CD14-positive monocyte (primary cell): ENCODE measurements at places on chromosomes 6 and 20.

GRCh38 chr6:105384004-105384403 is 18.9 kb downstream of the PREP start:
- DNase-seq, result no peak

- DNase-seq, result no peak
These were observed 28.1 kb upstream of the ADTRP start for GRCh38 chr6:11806561-11807317.

GRCh38 chr6:119879731-119880130 is 530.2 kb upstream of the MAN1A1 start:
- DNase-seq, result no peak

GRCh38 chr6:11093376-11093625 is 333 bp upstream of the SMIM13 start:
- no peak for DNase-seq

GRCh38 chr20:37903317-37904007 is 535 bp downstream of the VSTM2L start:
- DNase-seq, result no peak

DNA sequence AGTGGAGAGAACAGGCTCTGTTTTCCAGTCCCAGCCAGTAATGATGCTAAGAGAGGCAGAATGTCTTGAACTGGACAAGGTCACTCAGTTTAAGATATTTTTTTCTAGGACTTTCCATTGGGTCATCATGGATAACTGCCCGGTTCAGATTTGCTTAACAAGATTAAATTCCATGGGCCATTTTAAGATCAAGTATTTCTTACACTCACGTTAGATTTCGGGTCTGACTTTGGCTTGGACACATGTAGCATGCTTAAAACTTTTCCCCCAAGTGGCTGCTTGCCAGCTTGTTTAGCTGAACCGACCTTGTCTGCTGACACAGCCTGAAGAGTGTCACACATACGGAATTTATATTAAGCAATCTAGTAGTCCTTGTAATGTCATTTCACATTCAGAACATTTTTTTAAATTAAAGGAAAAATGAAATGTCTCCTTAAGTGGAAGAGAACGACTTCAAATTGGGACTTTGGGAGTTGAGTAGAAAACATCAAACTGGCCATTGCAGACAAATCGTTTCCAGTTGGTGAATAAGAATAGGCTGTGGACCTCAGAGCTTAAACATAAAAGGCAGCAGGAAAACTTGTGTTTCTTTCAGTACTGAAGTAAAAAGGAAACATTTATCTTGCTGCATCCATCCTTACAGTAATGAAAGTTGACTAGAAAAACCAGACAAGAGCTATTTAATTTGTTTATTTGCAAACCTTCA is 29.0 kb downstream of the ARMC2 start:
- no peak for DNase-seq

DNA sequence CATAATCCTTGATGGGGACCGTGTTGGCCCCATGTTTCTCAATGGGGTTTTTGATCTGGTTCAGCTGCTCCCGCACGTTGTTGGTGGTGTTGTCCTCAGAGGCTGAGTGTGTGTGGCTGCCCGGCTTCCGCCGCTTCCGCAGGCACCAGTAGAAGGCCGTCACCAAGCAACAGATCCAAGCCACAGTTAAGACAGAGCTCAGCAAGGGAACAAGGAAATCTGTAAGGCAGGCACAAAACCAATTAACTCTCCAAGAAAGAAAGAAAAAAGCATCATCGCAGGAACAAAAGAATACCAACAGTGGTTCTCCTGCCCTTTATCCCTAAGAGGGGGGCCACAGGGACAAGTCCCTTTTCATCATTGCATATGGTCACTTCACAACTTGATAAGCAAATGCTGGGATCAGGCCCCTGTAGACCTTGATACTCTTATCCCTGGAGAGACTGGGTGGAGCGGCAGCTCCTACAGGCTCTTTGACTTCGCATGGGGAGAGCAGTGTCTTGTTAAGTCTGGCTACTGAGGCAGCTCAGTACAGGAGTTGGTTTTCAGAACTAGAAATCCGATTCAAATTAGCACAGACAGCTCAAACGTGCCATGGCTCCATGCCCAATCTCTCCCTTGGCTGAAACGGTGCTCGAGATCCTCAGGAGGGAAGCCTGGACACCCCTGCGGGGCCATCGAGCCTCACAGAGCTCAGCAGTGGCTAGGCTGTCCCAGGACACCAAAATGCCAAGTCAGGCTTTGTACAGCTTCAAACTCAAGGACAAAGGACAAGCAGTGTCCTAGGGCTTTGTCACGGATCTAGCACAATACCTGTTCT is 33.9 kb downstream of the JAG1 start:
- no peak for DNase-seq

- no peak for DNase-seq
These were observed 73.6 kb downstream of the NDUFAF5 start for GRCh38 chr20:13858439-13858838.

DNA sequence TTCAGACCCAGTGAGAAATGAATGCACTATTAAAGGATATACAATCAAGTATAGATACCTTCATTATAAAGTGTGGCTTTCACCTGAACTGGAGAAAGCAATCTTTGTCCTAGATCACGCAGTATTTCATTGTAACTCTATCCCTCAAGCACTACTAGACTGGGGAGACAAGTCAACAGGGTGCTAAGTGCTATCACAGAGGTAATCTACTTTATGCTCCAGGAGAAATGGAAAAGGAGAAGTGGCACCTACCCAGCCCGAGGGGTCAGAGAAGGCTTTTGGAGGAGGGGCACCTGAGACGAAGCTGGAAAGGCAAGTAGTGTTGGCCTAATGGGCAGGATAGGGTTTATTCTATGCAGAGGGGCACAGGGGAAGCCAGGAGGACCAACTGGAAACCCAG is 17.1 kb downstream of the ZHX3 start:
- no peak for DNase-seq

GRCh38 chr20:62482146-62482809 is 6.5 kb upstream of the GATA5 start:
- DNase-seq, result no peak

DNA sequence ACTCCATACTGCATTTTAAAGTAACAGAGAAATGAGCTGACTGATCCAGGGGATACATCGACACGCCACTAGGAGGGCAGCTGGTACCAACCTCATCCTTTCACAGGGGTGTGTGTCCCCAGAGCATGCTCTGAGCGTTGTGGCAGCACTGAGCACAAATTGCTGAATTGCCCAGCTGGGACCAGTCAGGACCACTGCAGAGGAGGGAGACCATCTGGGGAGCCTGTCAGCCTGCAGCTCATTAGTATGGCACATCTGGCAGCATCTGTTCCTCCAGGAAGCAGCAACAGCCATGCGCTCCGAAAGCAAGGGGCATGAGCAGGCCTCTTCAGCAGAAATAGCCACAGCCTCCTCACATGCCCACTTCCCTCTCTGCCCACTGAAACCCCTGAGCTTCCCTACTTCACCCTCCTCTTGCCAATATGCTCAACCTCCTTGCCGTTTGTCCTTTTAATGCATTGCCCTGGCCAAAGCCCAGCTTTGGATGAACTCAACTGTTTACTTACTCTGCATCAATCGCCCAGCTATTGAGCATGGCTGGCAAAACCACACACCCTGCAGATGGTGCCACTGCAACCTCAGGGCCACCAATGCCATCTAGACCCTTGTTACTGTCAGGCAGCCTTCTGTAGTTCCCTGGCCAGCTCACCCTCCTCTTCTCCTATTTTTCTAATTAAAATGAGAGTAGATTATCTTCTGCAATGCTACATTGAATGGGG is 77.6 kb upstream of the NEDD9 start:
- no peak for DNase-seq

DNA sequence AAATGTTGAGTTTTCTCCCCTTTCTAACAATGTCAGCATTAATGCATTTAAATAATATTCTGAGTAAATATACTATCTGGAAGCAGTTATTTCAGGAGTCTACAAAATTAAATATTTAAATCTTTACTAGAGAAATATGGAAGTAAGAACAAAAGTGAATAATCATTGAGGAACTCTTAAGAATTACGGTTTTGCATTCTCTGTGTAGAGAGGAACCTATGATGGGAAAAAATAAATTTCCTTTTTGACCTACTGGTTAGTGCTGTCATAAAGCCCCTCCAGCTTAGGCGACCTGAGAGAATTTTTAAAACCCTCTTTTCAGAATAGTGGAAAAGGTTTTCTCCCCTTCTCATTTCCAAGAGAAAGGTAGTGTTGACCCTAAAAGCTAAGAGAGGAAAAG is 64.8 kb downstream of the ATXN1 start:
- no peak for DNase-seq

DNA sequence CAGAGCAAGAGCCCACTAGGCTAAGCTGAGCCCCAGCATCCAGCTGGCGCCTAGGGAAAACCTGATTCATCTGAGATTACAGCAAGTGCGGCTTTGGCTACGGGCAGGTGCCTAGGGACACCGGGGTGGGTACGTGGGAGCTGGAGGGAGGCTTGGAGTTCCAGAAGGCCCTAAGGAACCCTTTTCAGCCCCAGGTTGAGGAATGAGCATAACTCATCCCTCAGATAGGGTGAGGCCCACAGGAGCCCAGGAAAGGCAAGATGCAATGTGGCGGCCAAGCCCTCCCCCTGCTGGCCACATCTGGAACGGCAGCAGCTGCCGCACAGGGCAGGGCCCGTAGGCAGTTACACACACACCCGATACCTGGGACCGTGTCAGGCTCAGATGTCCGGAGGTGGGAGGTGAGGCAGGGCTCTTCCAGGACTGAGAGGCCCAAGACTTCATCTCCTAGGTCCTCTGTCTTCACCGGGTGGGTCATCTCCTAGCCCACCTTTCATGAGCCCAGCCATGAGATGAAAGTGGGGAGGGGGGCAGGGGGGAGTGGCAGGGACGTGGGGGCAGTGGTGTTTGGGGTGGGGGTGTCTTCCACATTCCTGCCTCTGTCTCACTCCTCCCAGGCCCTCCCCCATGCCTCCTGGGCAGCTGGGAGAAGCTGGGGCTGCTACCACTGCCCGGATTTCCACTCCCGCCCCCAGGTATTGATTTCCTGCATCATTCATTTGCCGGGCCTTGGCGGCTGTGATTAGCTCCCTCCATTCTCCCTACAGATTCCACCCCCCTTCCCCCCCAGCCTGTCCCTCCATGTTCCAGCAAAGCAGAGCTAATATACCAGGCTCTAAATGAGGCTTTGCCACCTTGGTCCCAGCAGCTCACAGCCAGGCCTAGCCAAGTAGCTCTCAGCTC is 5.5 kb downstream of the MDGA1 start:
- DNase-seq, result peak; percentile 48

GRCh38 chr6:13140980-13141379 is 187.4 kb downstream of the TBC1D7 start:
- DNase-seq, result no peak

GRCh38 chr20:3082955-3083952 is 1.3 kb downstream of the AVP start:
- DNase-seq, result no peak

DNA sequence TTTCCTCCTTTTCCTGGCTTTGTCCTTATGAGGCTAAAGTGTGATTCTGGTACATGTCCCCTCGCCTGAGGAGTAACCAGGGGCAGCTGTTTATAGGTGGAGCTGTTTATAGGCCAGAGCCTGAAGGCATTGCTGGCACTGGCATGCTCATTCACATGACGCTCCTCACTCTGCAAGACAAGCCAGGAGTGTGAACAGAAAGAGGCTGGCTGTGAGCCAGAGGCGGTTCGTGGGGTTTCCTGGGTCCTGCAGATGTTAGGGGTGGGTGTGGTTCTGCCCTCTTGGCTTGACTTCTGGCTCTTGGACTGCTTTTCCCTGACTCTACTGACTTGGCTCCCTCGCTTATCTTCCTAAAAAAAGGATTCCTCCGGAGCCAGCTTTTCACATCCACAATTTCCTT is 12.8 kb upstream of the MDFI start:
- DNase-seq, result no peak

DNA sequence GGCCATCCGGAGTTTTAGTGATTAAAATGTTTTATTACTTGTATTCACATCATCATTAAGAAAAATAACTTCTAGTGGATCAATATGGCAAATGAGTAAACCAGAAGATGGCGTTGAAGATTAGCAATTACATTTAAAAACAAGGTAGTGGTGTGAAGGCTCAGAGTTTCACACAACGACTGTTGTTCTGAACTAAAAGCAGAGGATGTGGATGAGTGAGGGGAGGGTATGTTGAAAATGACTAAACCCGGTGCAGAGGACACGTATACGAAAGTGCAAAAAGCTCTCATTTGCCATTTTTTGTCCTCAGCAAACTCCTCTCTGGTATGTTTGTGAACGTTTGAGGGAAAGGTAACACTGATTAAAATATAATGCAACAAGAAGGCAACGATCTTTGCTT is 1.9 kb upstream of the IRF4 start:
- DNase-seq, result no peak

DNA sequence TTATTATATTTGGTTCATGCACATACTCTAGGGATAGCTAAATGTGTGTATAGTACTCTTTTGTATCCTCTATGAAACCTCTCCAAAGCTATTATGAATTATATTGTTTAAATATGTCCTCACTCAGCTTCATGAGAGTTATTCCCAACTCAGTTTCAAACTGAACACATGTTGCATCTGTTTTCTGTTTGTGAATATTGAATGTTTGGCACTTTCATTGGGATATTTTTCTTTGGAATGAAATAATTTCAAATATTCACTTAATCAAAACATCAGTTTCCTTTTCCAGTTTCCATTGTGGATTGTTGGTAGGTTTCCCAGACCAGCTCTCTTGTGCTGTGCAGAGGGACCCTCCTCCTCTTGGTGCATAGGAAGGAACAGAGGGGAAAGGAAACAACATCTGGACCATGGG is 46.6 kb downstream of the HDAC2 start:
- DNase-seq, result no peak

DNA sequence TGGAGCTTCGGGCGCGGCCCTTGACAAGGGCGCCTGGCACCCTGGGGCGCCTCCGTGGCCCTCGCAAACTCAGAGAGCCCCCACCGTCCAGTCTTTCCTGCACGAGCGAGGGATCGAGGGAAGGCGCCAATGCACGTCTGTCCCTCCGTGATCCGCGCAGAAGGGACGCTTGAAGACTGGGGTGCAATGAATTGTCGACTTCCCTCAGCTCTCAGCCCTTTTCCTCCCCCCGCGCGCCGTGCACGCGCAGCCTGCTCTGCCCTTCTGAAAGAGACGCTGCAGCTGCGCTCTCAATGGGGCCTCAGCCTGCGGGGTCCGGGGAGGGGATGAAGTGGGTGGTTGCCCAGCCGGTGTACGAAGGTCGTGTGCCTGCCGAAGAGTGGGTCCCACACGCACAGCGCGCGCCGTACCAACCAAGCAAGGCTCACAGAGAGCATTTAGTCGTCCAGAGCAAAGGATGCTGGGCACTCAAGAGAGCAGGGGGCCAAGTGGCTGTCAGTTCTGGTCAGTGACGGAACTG is 5.5 kb upstream of the SOX4 start:
- peak; percentile 36 for DNase-seq

GRCh38 chr6:67165606-67166005 is 1458.6 kb upstream of the EYS start:
- no peak for DNase-seq

- peak; percentile 9 for DNase-seq
These were observed 4.1 kb downstream of the HLA-A start for GRCh38 chr6:29946223-29947076.

DNA sequence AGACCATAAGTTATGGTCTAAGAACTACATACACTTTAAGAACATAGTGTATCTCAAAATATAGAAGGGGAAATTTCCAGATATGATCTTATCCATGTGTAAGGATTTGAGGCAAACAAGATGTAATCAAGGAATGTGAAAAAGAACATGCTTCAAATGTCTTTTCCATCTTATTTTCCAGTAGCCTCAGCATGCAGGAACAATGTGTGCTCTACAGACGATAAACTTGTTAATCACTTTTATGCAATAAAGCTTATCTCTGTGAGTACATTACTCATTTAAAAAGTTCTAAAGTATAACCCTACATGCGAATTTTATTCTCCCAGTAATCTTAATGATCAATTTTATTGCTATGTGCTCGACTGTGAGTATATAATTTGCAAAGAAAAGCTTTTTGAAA is 185.2 kb downstream of the ALDH8A1 start:
- no peak for DNase-seq
